Activated T-cell treated with anti-CD3 and anti-CD28 coated beads for 24 hours (primary cell): ENCODE measurements at places on chromosomes 5 and 9.

DNA sequence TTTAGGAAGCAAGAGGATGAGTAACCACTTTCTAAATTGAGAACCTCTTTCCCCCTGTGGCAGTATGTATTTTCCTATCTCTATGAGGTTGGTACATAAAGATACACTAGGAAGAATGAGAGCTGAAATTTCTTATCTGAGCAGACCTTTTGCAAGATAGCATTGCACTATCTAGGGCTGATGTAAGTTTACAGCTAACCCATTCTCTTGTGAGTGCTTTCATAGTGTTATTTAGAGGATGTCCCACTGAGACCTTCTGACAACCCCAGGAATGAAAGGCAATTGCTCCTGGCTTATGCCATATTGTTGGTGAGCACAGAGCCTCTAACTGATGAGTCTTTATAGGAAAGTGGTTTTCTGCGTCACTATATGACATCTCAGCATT is 1209.3 kb upstream of the CDH6 start:
- DNase-seq = no peak

- DNase-seq = no peak
Observed at GRCh38 chr9:81819859-81820546, 108.2 kb upstream of the SPATA31D4 start.

- DNase-seq = no peak
Observed at GRCh38 chr9:19698960-19699359, 89.9 kb downstream of the SLC24A2 start.

DNA sequence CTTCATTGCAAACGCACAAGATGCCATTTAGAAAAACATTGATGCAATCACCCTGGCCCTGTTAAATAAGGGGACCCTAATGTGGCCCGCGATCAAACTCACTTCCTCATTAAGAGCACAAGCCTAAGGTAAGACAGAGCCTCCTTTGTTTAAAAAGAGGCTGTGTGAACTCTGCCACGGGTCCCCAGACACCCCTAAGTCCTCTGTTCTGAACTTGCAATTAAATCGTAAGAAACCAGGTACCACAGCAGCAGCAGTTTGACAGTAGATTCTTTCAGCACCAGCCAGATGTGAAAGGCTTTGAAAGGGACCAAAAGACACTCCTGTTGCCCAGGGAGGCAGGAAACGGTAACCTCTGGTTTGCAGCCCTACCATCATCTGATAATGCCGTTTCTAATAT is 346.3 kb downstream of the TMEM167A start:
- no peak for DNase-seq

DNA sequence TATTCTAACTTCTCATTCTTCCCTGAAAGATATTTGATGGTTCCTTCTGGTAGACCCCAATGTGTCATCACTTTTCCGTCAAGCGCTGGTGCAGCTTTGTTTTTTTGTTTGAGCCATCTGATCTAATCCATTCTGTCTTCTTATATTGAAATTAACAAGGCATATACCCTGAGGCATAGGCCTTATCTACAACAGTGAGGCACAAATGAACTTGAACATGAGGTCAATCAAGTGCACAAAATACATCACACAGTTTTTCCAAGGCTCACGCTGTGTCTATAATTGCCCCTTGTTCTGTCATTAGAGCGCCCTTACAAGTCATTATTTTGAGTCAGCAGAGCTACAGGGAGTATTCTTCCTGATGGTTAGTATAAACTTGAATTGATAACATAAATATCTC is 406.6 kb downstream of the MAT2B start:
- no peak for DNase-seq

GRCh38 chr5:81906086-81906485 is 65.7 kb upstream of the ATG10 start:
- no peak for DNase-seq

DNA sequence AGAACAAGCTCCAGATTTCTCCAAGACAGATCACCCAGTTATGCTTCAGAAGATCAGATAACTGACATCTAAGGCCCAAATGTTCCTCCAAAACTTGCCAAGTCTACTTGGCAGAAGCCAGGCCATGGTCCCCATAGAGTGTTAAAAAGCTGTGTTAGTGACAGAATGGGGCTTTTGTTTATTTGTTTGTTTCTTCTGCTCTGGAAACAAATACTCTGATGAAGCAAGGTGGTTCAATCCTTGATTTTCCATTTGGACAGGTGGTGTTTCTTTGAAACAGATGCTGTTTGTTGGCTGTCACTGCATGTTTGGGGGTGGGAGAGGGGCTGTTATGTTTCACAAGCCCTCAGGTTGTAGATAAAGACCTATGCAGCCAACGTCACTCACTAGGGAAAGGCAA is 264.0 kb downstream of the FAM114A2 start:
- DNase-seq = no peak

DNA sequence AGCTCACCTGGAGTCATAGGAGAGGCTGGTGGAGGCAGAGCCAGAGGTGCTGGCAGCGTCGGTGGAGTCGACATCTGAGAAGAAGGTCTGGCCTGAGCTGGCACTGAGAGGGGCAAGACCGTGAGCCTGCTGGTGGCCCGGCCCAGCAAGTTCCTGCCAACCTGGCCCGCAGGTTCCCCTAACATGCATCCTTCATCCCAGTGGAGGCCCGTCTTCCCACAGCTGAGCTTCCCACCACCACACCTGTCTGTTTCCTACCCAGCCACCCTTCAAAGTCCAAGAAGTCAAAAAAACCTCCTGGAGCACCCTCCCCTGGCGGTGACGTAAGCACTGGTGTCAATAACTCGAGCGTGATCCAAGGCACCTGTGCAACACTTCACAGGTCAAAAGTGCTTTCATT is 16.9 kb downstream of the PHF19 start:
- DNase-seq = no peak

DNA sequence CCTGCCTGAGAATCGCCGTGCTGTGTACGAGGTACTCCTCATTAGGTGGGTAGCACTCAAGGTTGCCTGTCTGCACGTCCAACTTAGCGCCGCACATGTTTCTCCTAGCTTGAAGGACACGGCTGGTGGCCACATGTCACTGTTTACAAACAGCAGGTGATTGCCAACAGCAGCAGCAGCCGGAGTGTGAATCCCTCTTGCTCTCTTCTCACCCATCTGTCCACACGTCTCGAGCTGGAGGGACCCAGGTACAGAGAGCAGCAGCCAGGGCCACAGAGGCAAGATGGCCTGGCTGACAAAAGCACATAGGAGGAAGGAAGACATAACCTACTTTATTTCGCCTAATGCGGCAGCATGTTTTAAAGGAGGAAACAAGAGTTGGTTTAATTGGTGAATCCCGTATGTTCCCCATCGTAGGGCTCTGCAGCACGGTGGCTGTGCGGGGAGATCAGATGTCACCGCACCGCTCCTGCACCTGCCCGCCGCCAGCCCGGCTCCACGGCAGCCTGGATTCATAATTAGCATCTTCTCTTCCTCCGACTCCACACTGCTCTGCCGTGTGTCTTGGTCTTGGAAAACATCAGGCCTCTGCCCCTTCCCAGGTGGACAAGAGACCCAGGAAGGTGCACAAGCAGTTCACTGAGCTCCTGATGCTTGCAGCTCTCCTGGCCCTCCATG is 201.6 kb upstream of the IRX1 start:
- no peak for DNase-seq

- DNase-seq = no peak
Observed at GRCh38 chr5:80234116-80234948, 21.5 kb downstream of the SERINC5 start.
